Endothelial cell (in vitro differentiated cells): ENCODE measurements at places on chromosomes 6 and 20. TPM values are rescaled to one million over a fixed set of nuclear protein-coding genes. Genes with fewer than 3 reads are reported as not detected.

DNA sequence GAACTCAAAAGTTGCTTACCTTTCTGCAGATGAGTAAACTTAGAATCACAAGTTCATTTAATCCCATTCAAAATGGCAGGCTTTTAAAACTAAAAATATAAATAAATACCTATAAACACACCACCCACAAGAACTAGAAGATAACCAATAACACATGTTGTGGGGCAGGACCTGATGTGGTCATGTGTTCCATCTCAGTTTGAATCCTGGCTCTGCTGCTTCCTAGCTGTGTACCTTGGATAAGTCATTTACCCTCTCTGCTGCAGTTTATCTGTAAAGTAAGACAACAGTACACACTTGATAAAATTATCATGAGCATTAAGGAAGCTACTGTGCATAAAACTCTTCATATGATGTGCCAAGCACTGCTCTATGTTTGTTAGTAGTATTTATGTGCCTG lies 22.0 kb downstream of the TRIM27 start:
- no peak for DNase-seq

GRCh38 chr6:167797011-167797471 lies 29.7 kb upstream of the AFDN start:
- DNase-seq, result no peak

GRCh38 chr6:47091886-47092668 lies 49.9 kb upstream of the ADGRF1 start:
- no peak for DNase-seq

DNA sequence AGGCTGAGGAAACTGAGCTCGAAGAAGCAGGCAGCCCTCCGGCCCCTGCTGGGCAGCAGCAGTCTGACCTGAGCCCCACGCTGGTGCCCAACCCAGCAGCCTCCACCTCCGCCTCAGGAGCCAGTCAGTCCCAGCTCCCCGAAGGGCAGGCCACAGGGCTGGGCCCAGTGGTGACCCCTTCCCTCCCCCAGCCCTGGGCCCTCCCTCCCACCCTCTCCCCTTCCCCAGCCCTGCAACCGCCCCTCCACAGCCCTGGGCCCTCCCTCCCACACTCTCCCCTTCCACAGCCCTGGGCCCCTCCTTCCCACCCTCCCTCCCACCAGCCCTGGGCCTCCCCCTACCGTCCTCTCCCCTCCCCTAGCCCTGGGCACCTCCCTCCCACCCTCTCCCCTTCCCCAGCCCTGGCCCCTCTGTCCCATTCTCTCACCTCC lies 115.0 kb downstream of the TAF4 start:
- no peak for DNase-seq

- no peak for DNase-seq
Observed at GRCh38 chr6:25167961-25168360, 111.2 kb upstream of the CARMIL1 start.

DNA sequence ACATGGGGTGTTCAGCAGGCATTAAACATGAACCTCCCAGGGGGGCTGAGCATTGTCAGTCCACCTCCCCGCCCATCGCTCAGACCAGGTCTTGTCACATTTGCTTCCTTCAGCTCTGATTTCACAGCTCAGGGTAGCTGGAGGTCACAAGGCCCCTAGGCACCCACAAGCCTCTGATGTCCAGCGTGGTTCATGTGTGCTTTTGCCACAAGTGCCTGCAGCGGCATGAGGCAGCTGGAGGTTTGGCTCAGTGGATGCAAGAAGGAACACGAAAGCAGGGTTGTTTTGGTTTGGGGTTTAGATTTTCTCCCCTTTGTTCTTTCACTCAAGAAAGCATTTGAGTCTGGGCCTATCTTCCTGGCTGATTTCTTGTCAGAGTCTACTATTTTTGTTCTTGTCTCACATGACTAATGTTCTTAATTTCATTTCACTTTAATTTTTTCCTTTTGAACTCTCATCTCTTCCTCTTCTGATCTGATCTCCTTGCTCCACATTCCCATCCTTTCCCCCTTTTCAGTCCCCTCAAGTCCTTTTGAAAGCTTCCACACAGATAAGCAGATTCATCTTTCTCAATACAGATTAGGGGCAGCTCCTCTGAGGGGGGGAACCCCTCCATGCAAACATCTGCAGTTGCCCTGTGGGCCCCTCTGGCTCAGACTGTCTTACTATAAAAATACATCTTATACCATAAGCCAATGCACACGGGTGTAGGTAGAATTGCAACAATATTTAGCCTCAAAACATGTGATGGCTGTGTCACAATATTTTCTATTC lies 68.1 kb upstream of the CEP85L start:
- no peak for DNase-seq

GRCh38 chr6:88989215-88989614 lies 25.8 kb upstream of the RNGTT start:
- DNase-seq, result no peak

GRCh38 chr6:156984178-156984738 lies 207.1 kb downstream of the ARID1B start:
- DNase-seq, result no peak

- no peak for DNase-seq
Observed at GRCh38 chr6:129440691-129441090, 269.3 kb downstream of the ARHGAP18 start.

DNA sequence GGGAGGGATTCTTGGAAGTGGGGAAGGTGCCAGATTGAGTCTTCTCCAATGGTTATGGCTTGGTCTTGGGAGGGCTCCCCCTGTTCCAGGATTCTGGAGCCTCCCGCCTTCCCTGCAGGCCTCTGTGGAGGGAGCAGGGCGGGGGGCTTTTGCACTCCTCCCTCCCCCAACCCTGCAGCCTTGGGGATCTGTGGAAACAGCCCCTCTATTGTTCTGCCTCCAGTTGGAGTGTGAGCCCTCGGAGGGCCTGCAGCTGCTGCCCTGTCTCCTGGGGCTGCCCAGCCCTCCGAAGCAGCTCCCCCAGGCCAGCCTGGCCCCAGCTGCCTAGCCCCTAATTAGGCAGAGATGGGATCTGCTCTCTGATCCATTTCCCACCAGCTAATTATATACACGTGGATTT lies 14.7 kb downstream of the FAM110A start:
- DNase-seq, result no peak

DNA sequence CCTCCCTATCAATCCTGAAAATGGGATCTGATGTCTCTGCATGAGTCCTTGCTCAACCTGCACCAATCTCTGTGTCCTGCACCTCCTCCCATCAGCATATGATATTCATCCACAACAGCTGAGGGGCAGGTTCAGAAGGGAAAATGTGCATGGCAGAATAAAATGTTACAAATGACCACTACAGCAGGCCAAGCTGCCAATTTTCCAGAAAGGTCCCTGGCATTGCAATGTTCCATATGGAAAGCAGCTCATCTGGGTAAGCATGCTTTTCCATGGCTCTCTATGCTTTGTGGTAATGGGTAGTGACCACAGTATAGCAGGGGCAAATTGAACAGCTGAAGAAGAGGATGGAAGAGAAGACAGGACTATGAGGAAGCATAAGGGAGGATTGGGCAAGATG lies 841.2 kb upstream of the FLRT3 start:
- no peak for DNase-seq

- DNase-seq, result peak; percentile 52
Observed at GRCh38 chr6:35258858-35259193, 709 bp upstream of the ZNF76 start.

GRCh38 chr6:13331516-13332348 lies 3.4 kb upstream of the TBC1D7 start:
- no peak for DNase-seq

SNPH gene
- total RNA-seq, result 8.4 TPM

LY6G6C gene
- 0.28 TPM for total RNA-seq

GRM4 gene
- 2.6 TPM for total RNA-seq

OR2J3 gene
- not detected for total RNA-seq

SLC16A10 gene
- total RNA-seq, result 2.4 TPM

HSD17B8 gene
- total RNA-seq, result 6.5 TPM
